ENCODE measurements at places on chromosomes 13 and 19.

- no peak for DNase-seq
Observed at GRCh38 chr13:110436276-110436675, 125.2 kb downstream of the RAB20 start.

DNA sequence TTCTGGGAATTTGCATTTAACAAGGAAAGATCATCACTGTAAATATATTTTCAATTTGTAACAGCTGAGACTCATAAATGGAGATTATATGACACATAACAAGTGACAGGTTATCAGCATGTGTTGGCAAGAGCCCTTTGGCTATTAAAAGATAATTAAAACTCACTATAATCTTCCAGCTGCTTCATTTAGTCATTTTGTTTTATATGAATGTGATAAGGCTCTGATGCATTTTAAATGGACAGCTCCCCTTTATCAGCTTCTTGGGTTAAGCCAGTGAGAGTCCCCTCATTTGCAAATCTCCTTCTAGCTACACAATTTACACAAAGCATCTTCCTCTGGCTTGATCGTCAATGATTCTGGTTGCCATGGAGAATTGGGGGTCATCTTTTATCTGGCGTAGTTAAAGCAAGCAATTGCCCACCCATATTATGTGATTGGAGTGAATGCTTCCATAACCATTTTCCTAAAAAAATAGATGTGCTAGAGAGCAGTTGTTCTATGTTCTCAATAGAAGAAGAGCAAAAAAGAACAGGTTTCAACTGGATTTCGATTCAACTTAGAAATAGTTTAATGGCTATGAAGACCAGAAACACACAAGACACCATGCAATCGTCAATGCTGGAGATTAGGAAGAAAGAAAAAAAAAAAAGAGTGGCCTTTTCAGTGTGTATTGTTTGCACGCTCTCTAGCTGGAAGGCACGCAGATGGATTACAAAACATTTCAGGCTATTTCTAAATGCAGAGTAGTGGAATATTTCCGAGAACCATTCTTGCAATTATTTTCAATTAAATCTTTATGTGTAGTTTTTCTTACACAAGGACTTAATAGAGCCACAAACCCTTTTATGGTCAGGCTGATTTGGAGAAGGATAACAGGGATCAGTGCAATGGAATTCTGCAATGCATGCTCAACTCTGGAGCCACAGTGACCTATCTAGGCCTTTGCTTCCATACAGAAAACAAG, 27.4 kb downstream of the STARD13 start:
- DNase-seq = no peak

DNA sequence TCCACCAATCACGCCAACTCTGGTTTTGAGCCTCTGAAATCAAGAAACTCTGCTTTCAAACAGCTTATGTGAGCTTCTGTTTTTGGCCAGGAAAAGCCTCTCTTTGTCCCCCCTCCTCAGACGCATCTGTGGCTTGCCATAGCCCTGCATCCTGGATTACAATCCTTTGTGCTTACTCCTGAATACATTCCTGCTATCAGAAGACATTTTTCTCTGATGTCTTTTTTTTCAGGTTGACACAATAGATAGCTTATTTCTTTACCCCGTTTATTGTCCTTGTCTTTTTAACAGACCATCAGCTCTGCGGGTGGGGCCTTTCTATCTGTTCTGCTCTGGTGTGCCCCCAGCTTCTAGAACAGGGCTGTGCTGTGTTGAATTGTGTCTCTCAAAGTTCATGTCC, 11.0 kb downstream of the PNMA8B start:
- DNase-seq = no peak

DNA sequence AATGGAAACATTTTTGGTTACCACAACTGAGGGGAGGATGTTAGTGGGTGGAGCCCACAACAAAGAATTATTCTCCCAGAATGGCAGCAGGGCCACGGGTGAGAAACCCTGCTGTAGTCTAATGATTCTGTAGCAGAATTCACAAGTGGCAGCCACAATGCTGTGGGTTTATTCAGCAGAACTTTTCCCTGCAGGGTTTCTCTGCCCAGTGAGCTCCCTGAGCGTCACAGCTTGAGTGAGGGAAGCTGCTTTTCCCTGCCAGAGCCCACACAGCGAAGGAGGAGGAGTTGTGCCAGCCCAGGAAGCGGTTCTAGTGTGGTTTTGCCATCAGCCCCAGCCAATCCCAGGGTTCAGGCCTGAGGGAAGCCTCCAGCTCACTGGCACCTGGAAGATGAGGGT, 4.4 kb downstream of the ATP12A start:
- DNase-seq = no peak

DNA sequence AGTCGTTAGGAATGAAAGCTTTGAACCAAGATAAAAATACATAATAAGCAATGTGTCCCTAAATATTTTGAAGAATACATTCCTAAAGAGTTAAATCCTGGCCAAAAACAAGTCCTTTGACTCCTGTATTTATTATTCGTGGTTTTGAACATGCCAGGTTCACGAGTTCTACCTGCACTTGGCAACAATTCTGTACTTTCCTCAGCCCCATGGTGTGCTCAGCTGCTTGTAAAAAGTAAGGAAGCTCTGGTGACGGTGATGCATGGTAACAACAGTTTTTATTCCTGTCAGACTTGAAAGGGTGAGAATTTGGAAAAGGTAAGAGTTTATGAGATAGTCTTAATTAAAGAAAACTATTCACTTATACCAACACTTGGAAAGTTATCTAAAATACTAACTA, 95.0 kb upstream of the KLF12 start:
- DNase-seq = no peak

- peak; percentile 93 for DNase-seq
Observed at GRCh38 chr13:49110122-49110912, 109.8 kb upstream of the MLNR start.

DNA sequence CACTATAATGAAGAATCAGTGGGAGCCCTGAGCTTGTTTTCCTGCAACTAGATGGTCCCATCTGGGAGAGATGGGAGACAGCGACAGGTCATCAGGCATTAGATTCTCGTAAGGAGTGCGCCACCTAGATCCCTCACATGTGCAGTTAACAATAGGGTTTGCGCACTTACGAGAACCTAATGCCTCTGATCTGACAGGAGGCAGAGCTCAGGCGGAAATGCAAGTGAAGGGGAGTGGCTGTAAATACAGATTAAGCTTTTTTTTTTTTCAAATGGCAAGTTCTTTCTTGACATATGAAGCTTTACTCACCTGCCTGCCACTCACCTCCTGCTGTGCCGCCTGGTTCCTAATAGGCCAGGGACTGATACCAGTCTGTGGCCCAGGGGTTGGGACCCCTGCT, 14.4 kb downstream of the CDC16 start:
- no peak for DNase-seq

DNA sequence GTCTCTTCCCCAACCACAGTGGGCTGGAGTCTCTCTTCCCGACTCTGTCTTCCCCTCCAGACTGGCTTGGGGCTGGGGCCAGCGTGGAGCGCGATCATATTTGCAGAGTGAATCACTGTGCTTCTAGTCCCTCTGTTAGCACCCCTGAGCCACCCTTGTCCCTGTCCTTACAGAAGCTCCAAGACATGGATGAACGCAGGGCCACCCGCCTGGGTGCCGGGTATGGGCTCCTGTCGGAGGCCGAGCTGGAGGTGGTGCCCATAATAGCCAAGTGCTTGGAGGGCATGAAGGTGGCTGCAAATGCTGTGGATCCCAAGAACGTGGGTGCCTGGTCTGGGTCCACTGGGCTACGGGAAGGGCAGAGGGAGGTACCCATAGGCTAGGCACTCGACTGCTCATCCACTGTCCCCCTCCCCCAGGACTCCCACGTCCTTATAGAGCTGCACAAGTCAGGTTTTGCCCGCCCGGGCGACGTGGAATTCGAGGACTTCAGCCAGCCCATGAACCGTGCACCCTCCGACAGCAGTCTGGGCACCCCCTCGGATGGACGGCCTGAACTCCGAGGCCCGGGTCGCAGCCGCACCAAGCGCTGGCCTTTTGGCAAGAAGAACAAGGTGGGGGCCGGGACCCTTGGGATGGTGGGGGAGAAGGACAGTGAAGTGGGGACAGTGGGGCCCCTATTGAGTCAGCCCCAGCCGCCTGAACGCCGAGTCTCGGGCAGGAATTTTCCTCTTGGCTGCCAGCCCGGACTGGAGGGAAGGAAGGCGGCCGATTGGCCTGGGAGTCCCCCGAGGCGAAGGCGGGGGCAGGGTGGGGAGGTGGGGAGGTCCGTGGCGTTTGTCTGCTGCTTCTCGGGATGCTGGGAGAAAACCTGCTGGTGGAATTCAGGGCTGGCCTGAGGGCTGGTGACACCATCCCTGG, 5.2 kb downstream of the TRIP10 start:
- DNase-seq = no peak

- no peak for DNase-seq
Observed at GRCh38 chr19:40322271-40322610, 26.0 kb downstream of the C19orf47 start.

GRCh38 chr13:90568165-90568564, 779.3 kb upstream of the MIR17HG start:
- DNase-seq = no peak

DNA sequence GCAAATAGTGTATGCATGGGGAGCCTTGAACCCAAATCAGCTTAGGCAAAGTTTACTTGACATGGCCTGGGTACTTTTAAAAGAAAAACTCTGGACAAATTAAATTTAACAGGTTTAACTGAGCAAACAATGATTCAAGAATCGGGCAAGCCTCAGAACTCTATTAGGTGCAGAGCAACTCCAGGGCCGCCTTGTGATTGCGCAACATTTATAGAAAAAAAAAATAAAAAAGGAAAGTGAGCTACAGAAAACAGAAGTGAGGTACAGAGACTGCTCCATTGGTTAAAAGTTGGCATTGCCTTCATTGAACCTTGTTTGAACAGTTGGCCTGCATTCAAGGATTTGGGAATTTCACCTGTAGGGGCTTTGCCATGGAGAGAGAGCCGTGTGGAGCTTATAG, 421.0 kb upstream of the TSHZ3 start:
- DNase-seq = no peak

- no peak for DNase-seq
Observed at GRCh38 chr13:26996965-26997752, 174.5 kb downstream of the USP12 start.

DNA sequence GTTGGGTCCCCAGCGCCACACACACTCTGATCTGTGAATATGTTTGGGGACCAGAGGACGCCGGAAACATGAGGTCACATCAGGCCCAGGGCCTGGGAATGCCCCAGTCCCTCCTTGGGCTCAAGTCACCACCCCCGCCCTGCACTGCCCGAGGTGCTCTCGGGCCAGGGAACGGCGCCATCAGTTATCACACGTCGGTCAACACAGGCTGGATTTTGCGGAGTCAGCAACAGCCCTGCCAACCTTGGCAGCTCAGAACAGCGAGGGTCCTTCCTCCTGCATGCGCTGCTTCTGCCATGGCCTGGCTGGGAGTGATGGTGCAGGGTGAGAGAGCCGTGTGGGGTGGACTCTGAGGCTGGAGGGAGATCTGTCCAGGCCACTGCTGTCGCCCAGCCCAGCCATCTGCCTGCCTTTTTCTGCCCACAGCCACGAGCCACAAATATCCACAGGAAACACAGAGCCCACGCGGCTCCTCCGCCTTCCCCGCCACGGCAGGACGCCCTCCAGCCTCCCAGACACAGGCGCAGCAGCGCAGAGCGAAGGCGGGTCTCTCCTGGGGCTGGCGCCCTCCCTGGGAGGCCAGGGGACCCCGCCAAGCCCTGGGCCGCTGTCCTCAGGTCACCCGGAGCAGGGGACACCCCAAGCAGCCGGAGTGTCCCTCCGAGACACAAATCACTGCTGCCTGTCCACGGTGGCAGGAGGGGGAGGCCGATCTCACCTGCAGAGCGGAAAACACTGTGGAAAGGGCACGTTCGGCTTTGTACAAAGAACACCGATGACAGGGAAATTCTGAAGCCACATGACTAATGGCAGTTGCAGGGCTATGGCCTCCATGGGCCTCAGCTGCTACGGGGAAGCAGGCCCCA, 31.6 kb upstream of the CACTIN start:
- no peak for DNase-seq

DNA sequence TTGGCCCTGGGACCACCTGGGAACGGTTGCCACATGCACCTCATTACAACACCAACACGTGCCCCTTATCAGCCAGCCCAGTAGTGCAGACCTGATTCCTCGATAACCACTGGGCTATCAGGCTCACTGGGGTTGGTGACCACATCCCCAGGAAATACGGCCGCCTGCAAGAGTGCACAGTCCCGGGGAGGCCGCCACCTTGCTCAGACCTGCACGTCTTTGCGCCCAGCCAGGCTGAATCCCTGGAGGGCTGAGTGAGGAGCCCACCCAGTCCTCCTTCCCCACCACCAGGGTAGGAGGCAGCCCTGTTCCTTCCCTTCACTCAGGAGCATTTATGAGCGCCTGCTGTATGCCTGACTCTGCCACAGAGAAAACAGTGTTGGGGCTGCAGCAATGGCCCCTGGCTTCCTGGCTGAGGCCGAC, 67.8 kb downstream of the CEBPG start:
- DNase-seq = no peak

- peak; percentile 44 for DNase-seq
Observed at GRCh38 chr19:38057959-38058690, 151.1 kb downstream of the SIPA1L3 start.

- no peak for DNase-seq
Observed at GRCh38 chr19:11208561-11209471, 11.5 kb upstream of the KANK2 start.

DNA sequence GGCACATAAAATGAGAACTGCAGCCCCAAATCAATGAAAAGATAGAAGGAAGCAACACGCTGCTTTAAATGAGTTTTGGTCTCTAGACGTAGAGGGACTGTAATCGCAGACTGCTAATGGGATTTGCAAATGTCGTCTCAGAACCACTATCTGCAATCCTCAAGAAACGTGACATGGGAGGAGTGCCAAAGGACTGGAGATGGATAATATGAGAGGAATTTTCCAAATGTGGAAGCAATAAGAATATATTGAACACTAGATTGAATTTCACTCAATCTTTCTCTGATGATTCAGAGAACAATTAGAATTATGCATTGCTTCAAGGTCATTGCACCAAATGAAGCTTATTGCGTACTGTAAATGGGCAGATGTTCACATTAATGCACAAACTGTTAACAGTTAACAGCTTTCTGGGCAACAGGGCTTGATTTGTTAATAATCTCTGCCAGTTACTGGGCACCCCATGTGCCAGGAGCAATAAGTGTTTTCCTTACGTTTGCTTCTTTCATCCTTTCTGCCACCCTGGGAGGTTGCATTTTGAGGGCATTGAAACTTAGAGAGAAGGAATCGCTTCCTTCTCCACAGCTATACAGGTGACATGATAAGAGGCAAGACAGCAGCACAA, 62.8 kb upstream of the WASF3 start:
- no peak for DNase-seq

DNA sequence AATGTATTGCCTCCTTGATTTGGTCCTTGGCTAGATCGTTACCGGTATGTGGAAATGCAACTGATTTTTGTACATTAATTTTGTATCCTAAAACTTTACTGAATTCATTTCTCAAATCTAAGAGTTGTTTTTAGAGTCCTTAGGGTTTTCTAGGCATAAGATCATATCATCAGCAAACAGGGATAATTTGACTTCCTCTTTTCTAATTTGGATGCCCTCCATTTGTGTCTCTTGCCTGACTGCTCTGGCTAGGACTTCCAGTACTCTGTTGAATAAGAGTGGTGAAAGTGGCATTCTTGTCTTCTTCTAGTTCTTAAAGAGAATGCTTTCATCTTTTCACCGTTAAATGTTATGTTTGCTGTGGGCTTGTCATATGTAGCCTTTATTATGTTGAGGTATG, 12.0 kb upstream of the CYP2A13 start:
- no peak for DNase-seq

GRCh38 chr13:43528992-43529391, 257.8 kb downstream of the ENOX1 start:
- DNase-seq = no peak
